ENCODE measurements at places on chromosomes 7 and 10.
A peak's percentile ranks its signal among the peaks of the same experiment; 100 is the strongest.

GRCh38 chr7:69961436-69961835, 363.2 kb downstream of the AUTS2 start:
- DNase-seq, result no peak

GRCh38 chr7:70935311-70935710, 196.6 kb upstream of the GALNT17 start:
- no peak for DNase-seq

GRCh38 chr7:17786314-17786852, 153.9 kb downstream of the SNX13 start:
- no peak for DNase-seq

- DNase-seq, result no peak
Measured at GRCh38 chr10:17407047-17407446, 47.3 kb downstream of the ST8SIA6 start.

GRCh38 chr7:97506728-97507127, 225.2 kb upstream of the TAC1 start:
- DNase-seq, result no peak

- DNase-seq, result peak; percentile 1
Measured at GRCh38 chr10:103244666-103245271, 918 bp upstream of the RPEL1 start.

GRCh38 chr7:155382802-155383171, 75.1 kb upstream of the EN2 start:
- DNase-seq, result no peak

GRCh38 chr10:37619336-37619735, 238.1 kb downstream of the ZNF248 start:
- no peak for DNase-seq

DNA sequence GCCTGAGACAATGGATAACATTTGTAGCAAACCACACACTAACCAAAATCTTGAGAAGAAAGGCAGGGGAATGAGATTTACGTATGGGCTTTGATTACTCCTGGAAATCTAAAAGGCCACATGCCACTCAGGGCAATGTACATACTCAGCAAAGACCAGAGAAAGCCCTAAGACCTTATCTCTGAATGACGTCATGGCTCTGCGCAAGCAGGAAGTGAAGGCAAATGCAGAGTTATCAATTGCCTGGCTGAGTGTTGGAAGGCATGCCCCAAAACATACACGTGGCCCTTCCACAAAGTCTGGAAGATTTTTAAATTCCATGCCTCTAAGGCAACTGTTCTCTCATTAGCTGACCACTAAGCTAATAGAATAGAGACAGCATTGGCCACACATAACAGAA, 90.9 kb upstream of the NRBF2 start:
- no peak for DNase-seq

DNA sequence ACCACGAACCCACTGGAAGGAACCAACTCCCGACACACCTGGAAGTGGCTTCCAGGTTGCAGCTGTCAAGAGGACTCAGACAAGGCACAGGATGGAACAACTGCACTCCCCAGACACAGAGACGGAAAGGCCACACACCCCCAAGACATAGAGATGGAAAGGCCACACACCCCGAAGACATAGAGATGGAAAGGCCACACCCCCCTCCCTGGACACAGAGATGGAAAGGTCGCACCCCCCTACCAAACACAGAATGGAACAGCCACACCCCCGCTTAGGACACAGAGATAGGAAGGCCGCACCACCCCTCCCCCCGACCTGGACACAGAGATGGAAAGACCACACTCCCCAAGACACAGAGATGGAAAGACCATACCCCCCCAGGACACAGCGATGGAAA, 7.6 kb downstream of the ZNF511 start:
- DNase-seq, result no peak

- no peak for DNase-seq
Measured at GRCh38 chr7:20238754-20239324, 21.7 kb upstream of the MACC1 start.

GRCh38 chr10:70118196-70118595, 14.4 kb downstream of the AIFM2 start:
- no peak for DNase-seq

DNA sequence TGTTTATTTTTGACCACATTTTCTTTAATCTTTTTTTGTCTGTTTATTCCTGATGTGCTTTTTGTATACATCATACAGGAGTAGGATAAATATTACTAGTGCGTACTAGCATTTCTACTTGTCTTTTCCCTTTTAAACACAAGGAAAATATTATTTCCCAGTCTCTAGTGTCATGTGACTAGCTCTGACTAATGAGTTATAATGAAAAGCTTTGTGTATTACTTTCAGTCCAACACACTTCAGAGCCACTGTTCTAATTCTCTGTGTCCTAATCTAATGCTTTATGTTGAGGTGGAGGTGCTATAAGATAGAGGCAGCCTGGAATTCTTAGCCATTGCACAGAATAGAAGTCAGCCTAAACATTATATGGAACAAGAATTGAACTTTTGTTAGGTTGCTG, 65.0 kb upstream of the RAB18 start:
- DNase-seq, result no peak

DNA sequence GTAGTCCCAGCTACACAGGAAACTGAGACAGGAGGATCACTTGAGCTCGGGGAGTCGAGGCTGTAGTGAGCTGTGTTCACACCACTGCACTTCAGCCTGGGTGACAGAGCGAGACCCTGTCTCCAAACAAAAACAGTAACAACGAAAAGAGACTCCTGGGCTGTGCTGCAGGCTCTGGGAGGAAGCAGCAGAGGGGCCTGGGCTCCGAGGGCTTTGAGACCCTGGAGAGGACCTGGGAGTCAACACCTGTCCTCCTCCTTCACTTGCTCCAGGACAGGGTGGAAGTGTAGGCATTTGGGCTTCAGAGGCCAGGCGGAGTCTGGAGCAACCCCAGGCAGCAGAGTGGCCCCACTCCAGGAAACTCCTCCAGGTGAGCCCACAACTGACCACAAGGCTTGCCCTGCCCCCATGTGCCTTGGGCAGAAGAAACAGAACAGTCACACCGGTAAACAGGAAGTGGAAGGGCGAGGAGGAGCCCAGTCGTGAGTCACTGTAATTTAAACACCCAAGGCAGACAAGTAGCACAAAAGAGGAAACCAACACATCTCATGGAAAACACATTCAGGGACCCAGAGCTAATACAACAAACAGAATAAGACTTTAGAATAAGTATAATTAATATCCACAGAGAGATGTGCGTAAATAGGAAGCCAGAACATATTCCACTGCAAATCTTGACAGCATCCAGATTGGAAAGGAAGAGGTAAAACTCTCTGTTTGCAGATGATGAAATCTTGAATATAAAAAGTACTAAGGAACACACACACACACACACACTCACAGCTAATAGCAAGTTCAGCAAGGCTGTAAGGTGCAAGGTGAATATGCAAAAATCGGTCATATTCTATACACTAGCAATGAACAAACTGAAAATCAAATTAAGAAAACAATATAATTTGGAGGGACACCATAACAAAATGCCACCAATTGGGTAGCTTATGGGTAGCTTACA, 20.5 kb upstream of the RASGEF1A start:
- DNase-seq, result no peak

- DNase-seq, result no peak
Measured at GRCh38 chr7:151821226-151821625, 55.7 kb downstream of the PRKAG2 start.

- DNase-seq, result no peak
Measured at GRCh38 chr10:130198651-130199050, 62.5 kb downstream of the GLRX3 start.

DNA sequence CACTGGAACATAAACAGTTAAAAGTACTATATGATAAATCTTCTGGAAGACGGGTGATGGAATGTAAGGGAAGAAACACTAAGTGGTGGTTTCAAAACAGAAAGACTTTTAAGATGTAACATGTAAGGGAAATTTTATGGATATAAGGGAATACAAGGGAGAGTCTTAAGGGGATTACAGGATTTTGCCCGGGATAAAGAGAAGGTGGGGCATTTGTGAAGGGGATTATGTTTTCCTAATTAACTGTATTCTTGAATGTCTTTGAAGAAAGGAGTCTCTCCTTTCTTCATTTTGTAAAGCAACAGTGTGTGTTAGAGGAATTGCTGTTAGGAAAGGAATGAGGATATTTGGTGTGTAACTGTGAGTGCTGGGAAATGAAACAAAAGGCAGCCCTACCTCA, 745.2 kb downstream of the AUTS2 start:
- DNase-seq, result no peak

DNA sequence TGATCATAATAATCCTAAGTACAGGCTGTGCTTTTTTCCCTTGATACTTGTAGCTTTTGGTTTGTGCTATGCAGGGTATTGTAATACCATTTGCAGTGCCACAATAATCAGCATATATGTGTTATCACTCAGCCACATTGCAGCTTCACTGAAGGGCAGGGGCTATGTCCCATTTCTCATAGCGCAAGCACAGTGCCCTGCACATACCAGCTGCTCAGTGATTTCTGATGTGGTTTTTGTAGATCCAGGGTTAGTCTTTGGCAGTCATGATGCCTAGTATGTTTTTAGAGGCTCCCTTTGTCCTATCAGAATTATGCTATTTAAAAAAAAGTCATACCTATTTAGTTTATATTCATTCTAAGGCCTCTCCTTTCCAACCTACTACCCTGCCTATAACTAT, 25.8 kb downstream of the MET start:
- DNase-seq, result no peak

GRCh38 chr10:102791754-102792395, 45.3 kb downstream of the CYP17A1 start:
- no peak for DNase-seq

DNA sequence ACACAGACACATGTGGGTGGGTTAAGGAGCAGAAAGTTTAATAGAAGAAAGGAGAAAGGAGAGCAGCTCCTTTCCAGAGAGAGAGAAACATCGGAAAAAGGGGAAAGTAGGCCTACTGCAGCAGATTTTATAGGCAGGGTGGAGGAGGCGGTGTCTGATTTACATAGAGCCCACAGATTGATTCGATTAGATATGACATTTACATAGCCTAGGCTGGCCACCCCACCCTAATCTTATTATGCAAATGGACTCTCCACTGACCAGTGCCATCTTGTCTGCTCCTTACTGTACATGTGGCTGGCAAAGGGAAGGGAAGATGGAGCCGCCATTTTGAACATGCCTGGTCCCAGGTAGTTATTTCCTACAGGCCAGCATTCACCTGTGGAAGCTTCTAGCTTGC, 38.7 kb upstream of the SCIN start:
- no peak for DNase-seq

- no peak for DNase-seq
Measured at GRCh38 chr7:148060724-148061123, 529.8 kb upstream of the C7orf33 start.

DNA sequence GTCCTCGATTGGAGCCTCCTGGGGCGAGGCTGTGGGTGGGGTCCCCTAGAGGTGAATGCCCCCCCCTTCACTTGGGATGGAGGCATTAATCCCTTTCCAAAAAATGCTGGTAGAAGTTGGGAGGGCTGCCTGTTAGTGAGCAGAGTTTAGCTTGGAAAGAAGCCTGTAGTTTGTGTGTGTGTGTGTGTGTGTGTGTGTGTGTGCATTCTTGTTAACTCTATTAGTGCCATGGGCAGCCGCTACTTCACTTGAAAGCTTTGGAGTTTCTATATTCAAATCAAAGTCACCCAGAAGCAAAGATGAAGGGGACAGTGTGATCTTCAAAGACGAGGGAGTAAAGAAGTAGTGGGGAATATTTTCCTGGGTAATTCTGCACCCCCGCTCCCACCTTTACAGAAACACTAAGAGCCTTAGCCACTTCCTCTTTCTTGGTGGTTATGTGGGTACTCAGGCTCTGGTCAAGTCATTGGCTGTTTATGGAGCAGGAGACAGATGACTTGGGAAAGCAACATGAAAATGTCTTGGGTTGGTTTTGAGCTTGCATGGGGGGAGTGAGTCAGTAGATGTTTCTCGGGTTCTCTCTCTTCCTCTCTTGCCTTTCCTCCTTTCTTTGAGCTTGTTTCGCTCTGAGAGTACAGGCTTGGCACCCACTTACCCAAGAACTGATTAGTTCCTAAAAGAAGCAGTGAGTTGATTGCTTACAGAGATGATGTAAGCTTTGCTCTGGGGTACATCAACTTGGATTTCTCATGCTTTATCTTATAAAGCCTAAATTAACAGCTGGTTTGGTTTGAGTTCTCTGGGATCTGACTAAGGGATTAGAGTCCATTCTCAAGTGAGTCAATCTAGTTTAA, 35.9 kb downstream of the TCF7L2 start:
- DNase-seq, result no peak

DNA sequence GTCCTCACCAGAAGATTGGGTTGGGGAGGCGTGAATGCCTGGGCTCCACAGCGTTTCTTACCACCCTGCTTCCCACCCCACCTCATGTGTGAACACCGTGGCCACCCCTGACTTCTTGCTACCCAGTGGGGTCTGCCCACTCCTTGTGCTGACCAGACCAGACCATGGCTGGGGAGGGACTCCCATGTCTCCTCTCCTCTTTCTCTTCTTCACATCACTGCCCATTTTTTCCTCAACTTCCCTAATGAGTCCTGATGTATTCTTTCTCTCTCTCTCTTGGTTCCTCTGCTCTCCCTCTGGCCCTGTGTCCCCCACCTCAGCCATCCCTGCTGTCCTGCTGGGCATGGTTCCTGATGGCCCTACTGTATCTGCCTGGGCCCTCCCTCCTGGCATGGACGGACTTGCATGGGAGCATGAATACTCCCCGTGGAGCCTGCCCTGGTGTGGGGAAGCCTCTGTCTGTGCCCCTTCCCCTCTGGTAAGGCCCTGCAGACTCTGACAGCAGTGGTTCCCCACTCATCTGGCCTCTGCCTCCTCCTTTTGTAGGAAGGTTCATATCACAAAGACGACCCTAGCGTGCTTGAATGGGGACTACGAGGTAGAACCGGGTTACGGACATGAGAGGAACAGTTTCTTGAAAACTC, 85.5 kb downstream of the ADCY1 start:
- DNase-seq, result no peak

DNA sequence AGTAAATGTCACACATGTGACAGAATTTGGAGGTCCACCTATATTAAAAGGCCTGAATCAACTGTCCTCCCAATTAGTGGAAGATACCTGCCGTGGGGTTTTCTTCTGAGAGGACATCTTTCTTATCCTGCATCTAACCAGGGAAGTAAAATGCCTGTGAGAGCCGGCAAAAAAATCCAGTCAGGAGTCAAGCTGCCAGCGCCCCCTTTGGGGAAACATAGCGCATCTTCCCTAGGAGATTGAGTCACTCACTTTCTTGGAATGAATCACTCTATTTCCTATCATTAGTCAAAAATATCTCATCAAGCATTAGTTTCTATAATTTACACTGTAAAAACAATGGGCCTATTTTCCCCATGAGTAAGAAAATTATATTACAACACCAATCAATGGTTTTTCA, 66.4 kb upstream of the ANK3 start:
- no peak for DNase-seq

DNA sequence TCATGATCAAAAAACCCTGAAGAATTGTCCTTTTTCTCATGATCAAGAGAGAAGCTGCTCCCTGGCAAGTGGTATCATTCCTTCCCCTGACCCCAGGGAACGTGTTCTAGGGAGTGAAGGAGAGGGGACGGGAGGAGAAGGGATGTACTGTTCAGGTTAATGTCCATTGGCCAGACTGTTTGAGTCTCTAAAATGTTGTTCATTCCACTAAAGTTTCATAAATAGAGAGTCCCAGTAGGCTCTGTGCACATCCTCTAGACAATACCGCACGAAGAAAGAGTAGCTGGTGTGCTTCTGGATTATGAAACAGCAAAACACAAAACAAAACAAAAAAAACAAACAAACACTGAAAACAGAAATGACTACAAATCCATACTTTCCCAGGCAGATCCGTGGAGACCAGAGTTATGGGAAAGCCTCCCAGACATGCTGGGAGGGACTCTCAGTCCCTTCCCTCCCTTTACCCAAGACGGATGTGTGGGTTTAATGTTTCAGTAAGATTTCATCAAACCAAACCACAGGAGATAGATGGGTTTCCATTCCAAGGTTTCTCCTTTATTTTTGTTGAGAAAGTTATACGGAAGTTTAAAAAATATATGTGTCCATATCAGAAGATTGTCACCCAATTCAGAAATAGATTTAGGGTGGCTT, 66.5 kb upstream of the TNS3 start:
- DNase-seq, result no peak

Measured in NCI-H2029 treated with DMSO at 0.1 percent for 48 hours (cell line).